ENCODE measurements at places on chromosomes 3 and 15. TPM values are rescaled to one million over a fixed set of nuclear protein-coding genes. Genes with fewer than 3 reads are reported as not detected.
A peak's percentile ranks its signal among the peaks of the same experiment; 100 is the strongest.

DNA sequence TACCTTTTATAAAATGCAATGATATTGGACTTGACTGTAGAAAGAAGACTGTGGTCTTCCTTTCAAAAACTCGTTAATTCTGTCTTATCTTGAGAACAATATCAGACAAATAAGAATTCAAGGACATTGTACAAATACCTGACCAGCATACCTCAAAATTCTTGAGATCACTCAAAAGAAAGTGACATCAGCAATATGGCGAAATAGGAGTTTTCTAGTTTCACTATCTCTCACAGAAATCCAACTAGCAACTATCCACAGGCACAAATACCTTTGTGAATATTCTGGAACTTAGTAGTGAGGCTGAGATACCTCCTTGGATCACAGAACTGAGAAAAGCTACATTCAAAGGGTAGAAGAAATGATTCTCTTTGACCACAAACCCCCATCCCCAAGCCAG is 419.7 kb downstream of the ZNF385D start:
- H3K4me3 ChIP-seq = no peak overlapping the region
- no peaks in the 10 kb centered on the region for H3K4me1 ChIP-seq
- DNase-seq = no peak
- H3K36me3 ChIP-seq = no peaks in the 10 kb centered on the region

GRCh38 chr3:99551520-99551919 is 86.9 kb upstream of the COL8A1 start:
- no peak overlapping the region for H3K4me3 ChIP-seq
- H3K36me3 ChIP-seq = no peaks in the 10 kb centered on the region
- H3K4me1 ChIP-seq = peaks cover 6% of the 10 kb centered on the region
- no peak for DNase-seq
- H3K27me3 ChIP-seq = no peaks in the 10 kb centered on the region

The SPATA12 gene
- total RNA-seq = 0.38 TPM

GRCh38 chr3:48247401-48247811 is 6.5 kb downstream of the ZNF589 start:
- H3K4me1 ChIP-seq = peaks cover 15% of the 10 kb centered on the region
- DNase-seq = no peak
- peaks cover 11% of the 10 kb centered on the region for H3K36me3 ChIP-seq
- H3K27ac ChIP-seq = no peak overlapping the region

- no peaks in the 10 kb centered on the region for H3K36me3 ChIP-seq
- no peaks in the 10 kb centered on the region for H3K27me3 ChIP-seq
- H3K4me1 ChIP-seq = no peaks in the 10 kb centered on the region
- DNase-seq = no peak
Measured at GRCh38 chr3:36212251-36212650, 168.1 kb upstream of the STAC start.

The SLC28A1 gene
- not detected for total RNA-seq

- H3K4me1 ChIP-seq = no peaks in the 10 kb centered on the region
- H3K27ac ChIP-seq = no peak overlapping the region
- no peaks in the 10 kb centered on the region for H3K36me3 ChIP-seq
- no peak overlapping the region for H3K4me3 ChIP-seq
- H3K27me3 ChIP-seq = no peaks in the 10 kb centered on the region
- DNase-seq = no peak
Measured at GRCh38 chr3:127488740-127489139, 101.8 kb downstream of the TPRA1 start.

GRCh38 chr3:52893723-52894122 is 3.6 kb downstream of the STIMATE start:
- no peak for DNase-seq
- no peaks in the 10 kb centered on the region for H3K27me3 ChIP-seq
- H3K27ac ChIP-seq = peak overlapping the region; percentile 38
- H3K4me1 ChIP-seq = peaks cover 70% of the 10 kb centered on the region

DNA sequence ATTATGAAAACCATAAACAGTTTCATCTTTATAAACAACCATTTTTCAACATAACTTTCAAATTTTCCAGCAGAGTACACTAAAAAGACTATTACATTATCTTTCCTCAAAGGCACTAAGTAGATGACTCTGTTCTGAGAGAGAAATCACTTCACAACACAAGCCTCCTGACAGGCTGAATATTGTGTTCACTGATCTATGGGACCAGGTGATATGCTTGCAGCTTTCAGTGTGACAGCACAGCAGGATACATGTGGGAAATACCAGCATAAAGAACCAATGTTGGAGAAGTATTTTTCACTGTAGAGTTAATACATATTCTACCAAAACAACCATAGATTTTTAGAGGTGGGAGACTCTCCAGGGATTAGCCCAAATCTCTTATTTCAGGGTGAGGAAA is 350.6 kb downstream of the PLCL2 start:
- no peaks in the 10 kb centered on the region for H3K4me1 ChIP-seq
- no peaks in the 10 kb centered on the region for H3K36me3 ChIP-seq
- H3K4me3 ChIP-seq = no peak overlapping the region
- no peak for DNase-seq
- no peak overlapping the region for H3K27ac ChIP-seq
- no peaks in the 10 kb centered on the region for H3K27me3 ChIP-seq

GRCh38 chr3:78974181-78974790 is 793.5 kb downstream of the ROBO1 start:
- no peak overlapping the region for H3K4me3 ChIP-seq
- H3K27ac ChIP-seq = no peak overlapping the region
- H3K4me1 ChIP-seq = no peaks in the 10 kb centered on the region
- H3K27me3 ChIP-seq = no peaks in the 10 kb centered on the region

The ITIH1 gene
- not detected for total RNA-seq

GRCh38 chr15:36815786-36816185 is 236.4 kb downstream of the CDIN1 start:
- no peaks in the 10 kb centered on the region for H3K27me3 ChIP-seq
- no peaks in the 10 kb centered on the region for H3K36me3 ChIP-seq
- H3K27ac ChIP-seq = no peak overlapping the region
- H3K4me1 ChIP-seq = no peaks in the 10 kb centered on the region

DNA sequence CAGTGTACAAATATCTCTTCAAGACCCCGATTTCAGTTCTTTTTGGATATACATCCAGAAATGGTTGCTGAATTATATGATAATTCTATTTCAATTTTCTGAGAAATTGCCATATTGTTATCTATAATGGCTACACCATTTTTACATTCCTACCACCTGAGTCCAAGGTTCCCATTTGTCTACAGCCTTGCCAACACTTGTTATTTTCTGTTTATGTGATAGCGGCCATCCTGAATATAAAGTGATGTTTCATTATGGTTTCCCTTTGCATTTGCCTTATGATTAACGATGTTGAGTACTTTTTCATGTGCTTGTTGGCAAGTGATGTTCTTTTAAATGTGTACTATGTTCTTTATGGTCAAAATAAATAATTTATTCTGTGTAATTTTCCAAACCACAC is 8.5 kb downstream of the NR1I2 start:
- H3K4me1 ChIP-seq = no peaks in the 10 kb centered on the region
- H3K36me3 ChIP-seq = no peaks in the 10 kb centered on the region
- H3K27me3 ChIP-seq = no peaks in the 10 kb centered on the region
- no peak for DNase-seq

- no peak overlapping the region for H3K27ac ChIP-seq
- peaks cover 10% of the 10 kb centered on the region for H3K36me3 ChIP-seq
- H3K4me1 ChIP-seq = no peaks in the 10 kb centered on the region
- DNase-seq = no peak
- no peaks in the 10 kb centered on the region for H3K27me3 ChIP-seq
Measured at GRCh38 chr3:171615686-171616085, 155.5 kb upstream of the TNIK start.

The SAMMSON gene
- total RNA-seq = not detected

The CCR8 gene
- total RNA-seq = not detected

The CASR gene
- total RNA-seq = 0.20 TPM

GRCh38 chr15:73962433-73962832 is 29.7 kb downstream of the STOML1 start:
- no peaks in the 10 kb centered on the region for H3K36me3 ChIP-seq
- no peak overlapping the region for H3K27ac ChIP-seq
- H3K27me3 ChIP-seq = no peaks in the 10 kb centered on the region
- no peak overlapping the region for H3K4me3 ChIP-seq
- no peak for DNase-seq

The ARNT2 gene
- total RNA-seq = 12.9 TPM

The CCR4 gene
- 1.2 TPM for total RNA-seq

GRCh38 chr15:99951511-99951910 is 218.3 kb upstream of the LYSMD4 start:
- H3K4me3 ChIP-seq = no peak overlapping the region
- H3K4me1 ChIP-seq = no peaks in the 10 kb centered on the region
- no peak overlapping the region for H3K27ac ChIP-seq
- no peaks in the 10 kb centered on the region for H3K36me3 ChIP-seq
- no peak for DNase-seq
- H3K27me3 ChIP-seq = no peaks in the 10 kb centered on the region

DNA sequence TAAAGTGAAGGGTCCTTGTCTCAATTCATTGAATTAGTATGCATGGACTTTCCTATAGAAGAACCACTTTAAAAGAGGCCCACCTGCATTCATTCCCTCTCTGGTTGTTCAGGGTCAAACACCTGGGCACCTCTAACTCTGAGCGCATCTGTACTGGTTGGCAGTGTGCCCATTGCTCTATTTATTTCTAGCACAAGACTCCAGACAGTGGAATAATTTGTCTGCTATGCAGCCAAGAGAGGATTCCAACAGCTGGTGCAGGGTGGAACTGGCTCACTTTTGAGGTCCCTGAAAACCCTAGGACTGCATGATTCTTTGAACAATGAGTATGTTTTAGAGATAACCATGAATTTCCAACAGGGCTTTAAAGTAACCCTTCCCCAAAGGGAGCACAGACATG is 57.9 kb downstream of the CCDC33 start:
- no peaks in the 10 kb centered on the region for H3K4me1 ChIP-seq
- no peak overlapping the region for H3K4me3 ChIP-seq
- H3K36me3 ChIP-seq = no peaks in the 10 kb centered on the region
- H3K27ac ChIP-seq = no peak overlapping the region
- DNase-seq = no peak
- H3K27me3 ChIP-seq = peaks cover 29% of the 10 kb centered on the region

- no peak for DNase-seq
- no peaks in the 10 kb centered on the region for H3K27me3 ChIP-seq
- no peak overlapping the region for H3K4me3 ChIP-seq
- H3K36me3 ChIP-seq = no peaks in the 10 kb centered on the region
Measured at GRCh38 chr15:100723315-100723801, 121.0 kb downstream of the ASB7 start.

- H3K4me1 ChIP-seq = peaks cover 16% of the 10 kb centered on the region
- DNase-seq = no peak
- no peaks in the 10 kb centered on the region for H3K27me3 ChIP-seq
- H3K27ac ChIP-seq = peak overlapping the region; percentile 60
- peak overlapping the region; percentile 10 for H3K4me3 ChIP-seq
Measured at GRCh38 chr3:146156095-146156494, 4.9 kb downstream of the PLOD2 start.

- peaks cover under 1% of the 10 kb centered on the region for H3K4me1 ChIP-seq
- H3K27ac ChIP-seq = no peak overlapping the region
- H3K36me3 ChIP-seq = no peaks in the 10 kb centered on the region
- peaks cover 4% of the 10 kb centered on the region for H3K27me3 ChIP-seq
- DNase-seq = no peak
- no peak overlapping the region for H3K4me3 ChIP-seq
Measured at GRCh38 chr15:64781299-64781698, 5.9 kb upstream of the RBPMS2 start.

The CD86 gene
- 27.4 TPM for total RNA-seq

DNA sequence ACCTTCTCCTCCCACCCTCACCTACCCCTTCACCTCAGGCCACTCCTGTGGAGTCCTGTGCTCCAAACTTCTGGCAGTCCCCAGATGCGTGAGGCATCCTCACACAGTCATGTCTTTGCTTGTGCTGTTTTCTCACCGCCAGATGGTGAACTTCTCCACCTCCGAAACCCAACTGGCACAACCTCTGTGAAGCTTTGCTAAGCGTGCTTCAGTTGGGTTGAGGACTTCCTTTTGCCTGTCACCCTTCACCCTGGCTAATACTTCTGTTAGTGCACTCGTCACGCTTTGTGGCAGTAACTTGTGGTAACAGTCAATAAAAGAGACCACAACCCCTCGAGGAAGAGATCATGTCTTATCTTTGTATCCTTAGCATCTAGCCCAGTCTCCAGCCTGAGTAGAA is 42.0 kb upstream of the SKOR1 start:
- H3K4me3 ChIP-seq = no peak overlapping the region
- no peak overlapping the region for H3K27ac ChIP-seq
- H3K27me3 ChIP-seq = no peaks in the 10 kb centered on the region

GRCh38 chr15:60804986-60805949 is 326.3 kb upstream of the ICE2 start:
- DNase-seq = no peak
- H3K27ac ChIP-seq = no peak overlapping the region
- H3K4me1 ChIP-seq = peaks cover 5% of the 10 kb centered on the region
- no peaks in the 10 kb centered on the region for H3K36me3 ChIP-seq
- no peak overlapping the region for H3K4me3 ChIP-seq
- H3K27me3 ChIP-seq = no peaks in the 10 kb centered on the region

- no peak overlapping the region for H3K27ac ChIP-seq
- H3K4me1 ChIP-seq = no peaks in the 10 kb centered on the region
- DNase-seq = no peak
- H3K27me3 ChIP-seq = peaks cover 5% of the 10 kb centered on the region
- no peaks in the 10 kb centered on the region for H3K36me3 ChIP-seq
Measured at GRCh38 chr15:73844356-73844755, 29.0 kb upstream of the TBC1D21 start.

GRCh38 chr3:146542179-146542578 is 2.2 kb downstream of the PLSCR1 start:
- DNase-seq = no peak
- peak overlapping the region; percentile 80 for H3K4me3 ChIP-seq
- no peaks in the 10 kb centered on the region for H3K36me3 ChIP-seq
- no peaks in the 10 kb centered on the region for H3K27me3 ChIP-seq

DNA sequence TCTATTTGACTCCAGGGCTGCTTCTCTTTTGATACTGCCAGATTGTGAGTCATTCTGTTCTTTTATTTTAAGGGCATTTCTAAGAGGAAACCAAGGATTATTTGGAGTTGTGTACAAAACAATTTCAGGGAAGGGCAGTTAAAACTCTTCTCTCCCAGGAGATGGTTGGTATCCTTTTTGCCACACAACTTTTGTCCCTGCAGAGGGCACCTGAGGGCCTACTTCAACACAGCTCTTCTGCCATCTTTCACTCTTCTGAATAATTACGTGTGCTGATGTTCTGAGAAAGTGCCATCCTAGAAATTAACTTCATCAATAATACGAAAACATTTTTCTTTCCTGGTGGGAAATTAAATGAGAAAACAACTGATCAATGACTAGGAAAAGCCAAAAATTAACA is 75.7 kb upstream of the GADL1 start:
- DNase-seq = no peak
- H3K4me3 ChIP-seq = no peak overlapping the region
- peaks cover 4% of the 10 kb centered on the region for H3K27me3 ChIP-seq
- H3K27ac ChIP-seq = no peak overlapping the region
- H3K4me1 ChIP-seq = no peaks in the 10 kb centered on the region
- H3K36me3 ChIP-seq = no peaks in the 10 kb centered on the region

DNA sequence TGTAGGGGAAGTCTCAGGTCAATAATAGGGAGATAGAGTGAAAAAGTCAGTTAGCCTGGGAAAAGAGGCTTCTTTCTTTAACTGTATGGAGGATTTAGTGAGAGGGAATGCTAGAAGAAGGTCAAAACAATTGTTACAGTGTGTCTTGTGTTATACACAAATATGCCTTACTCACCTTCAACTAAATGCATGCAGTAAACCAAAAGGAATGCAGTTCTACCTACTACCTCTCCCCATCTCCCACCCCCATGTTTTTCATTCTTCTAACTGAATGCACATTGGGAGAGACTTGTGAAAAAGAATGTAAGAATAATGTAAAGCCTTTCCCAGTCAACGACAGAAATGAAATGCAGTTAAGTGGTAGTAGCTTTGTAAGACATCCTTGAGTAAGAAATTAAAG is 33.8 kb downstream of the CCDC66 start:
- H3K27me3 ChIP-seq = no peaks in the 10 kb centered on the region
- no peak overlapping the region for H3K27ac ChIP-seq
- H3K4me1 ChIP-seq = no peaks in the 10 kb centered on the region

Data from upper lobe of right lung (tissue), 1 donor.